Stimulated activated CD8-positive, alpha-beta memory T cell treated with anti-CD3 and anti-CD28 coated beads, Interleukin-2, amount 100 ng/mL, for 1 hour (primary cell): ENCODE measurements at places on chromosomes 11 and 22.

DNA sequence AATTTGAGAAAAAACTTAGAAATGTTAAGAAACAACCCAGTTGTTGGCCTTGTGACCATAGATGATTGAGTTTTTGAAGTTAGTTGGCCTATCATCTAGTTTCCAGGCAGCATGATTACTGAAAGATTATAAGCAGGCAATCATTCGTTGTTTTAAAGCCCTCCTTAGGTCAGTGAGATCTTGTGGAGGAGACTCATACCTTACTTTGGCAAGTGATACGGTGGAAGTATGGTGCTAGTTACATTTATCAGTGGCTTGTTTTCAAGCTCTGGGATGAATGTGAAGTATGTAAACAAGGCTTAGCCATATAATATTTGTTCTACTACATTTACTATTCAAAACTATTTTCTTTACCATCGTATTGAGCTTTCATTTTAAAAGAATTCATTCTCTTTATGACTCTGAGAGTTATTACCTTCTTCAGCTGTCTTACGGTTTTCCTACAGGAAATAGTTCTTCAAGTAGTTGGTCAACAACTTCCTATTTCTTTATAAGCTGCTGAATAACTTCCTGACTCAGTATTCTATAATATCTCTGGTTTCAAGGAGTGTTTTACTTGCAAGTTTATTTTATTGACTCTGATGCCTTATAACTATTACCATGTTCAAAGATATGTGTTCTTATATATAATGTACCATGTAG lies 7.3 kb downstream of the YAP1 start:
- no peak for DNase-seq

DNA sequence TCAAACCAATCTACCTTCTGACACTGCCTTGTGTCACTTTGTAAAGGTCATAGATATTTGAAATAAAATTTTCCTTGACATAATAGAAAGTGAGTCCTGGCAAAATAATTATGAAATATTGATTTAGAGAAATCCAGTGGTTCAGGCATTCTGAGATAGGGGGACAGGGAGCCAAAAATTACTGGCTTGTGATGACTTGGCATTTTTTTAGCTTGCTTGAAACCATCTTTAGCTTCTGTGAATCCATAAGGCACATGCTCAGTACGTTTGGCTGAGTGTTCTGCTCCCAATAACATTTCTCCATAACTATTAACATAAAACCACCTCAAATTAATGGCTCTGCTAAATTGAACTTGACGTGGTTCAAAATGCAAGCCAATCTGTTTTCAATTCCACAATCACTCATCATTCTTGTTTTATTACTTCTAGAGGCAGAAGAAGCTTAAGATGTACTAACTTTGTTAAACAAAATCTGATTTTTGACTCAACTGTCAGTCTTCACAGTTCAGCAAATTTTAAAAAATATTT lies 209.0 kb downstream of the LRRC4C start:
- no peak for DNase-seq

GRCh38 chr11:132772703-132773545 lies 759.4 kb downstream of the OPCML start:
- DNase-seq, result no peak

- no peak for DNase-seq
Observed at GRCh38 chr11:48013269-48013901, 33.0 kb downstream of the PTPRJ start.

- DNase-seq, result no peak
Observed at GRCh38 chr11:114566276-114566675, 6.6 kb upstream of the NXPE1 start.

DNA sequence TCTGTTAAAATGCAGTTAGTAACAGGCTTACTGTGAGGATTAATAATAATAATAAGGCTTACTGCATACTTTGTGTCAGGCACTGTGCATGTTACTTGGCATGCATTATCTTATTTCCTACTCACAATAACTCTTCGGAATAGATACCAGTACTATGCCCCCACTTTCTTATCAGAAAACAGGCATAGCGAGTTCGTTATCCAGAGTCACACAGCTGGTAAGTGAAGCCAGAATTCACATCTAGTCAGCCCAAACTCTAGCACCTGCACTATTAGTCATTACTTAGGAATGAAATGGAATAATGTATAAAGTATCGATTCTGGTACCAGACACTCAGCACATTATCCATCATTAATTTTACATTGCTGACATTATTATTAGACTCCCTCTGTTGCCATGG lies 155.7 kb upstream of the BLID start:
- DNase-seq, result no peak

GRCh38 chr11:118883368-118884071 lies at the start of gene CXCR5:
CXCR5 (plus strand) TSS chr11:118883892; CDS start chr11:118883942, 50 bp downstream.
- DNase-seq, result no peak

DNA sequence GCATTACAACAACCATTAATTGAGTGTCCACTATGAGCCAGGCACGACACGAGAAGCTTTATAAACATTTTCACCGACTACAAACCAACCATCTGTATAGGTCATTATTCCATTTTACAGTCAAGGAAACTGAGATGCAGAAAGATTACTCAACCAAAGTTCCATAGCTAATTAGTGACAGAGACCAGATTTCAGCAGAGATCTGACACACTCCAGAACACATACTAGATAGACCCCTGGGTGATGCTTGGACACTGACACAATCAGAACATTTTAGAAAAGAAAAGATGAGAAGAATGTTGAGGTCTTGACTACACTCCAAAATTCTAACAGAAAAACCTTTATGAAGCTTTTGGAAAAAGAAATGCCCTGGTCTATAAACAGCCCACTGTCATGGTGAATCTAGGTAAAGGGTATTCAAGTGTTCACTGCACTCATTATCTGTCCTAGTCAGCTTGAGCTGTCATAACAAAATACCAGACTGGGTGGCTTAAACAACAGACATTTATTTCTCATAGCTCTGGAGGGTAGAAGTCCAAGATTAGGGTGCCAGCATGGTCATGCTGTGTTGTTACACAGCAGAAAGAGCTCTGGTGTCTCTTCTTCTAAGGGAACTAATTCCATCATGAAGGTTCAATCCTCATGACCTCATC lies 89.0 kb downstream of the RELT start:
- DNase-seq, result no peak

DNA sequence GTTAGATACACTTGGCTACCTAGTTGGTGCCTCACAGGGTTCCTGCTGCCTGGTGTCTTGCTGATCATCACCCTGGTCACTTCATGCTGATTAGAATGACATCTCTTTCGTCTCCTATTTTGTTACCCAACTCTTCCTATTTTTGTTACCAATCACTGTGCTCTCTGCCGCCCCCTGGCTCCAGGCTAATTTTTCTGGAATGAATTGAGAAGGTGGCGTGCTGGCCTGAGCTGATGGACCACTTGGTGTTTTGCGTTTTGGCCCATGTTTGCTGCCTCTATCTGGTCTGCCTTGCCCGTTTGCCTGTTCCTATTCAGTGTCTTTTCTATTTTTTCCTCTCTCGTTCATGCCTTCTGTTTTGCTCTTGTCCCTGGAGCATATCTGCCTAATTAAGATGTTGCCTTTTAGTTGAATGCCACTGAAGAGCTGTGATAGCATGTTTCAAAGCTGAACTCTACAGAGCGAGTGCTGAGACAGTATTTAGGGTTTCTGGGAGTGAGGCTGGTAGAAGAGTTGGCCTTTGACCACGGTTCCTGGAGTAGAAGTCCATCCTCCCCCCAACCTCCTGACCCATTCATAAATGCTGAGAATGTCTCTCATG lies 5.9 kb upstream of the ATF4 start:
- DNase-seq, result no peak
